Hematopoietic multipotent progenitor cell treated with erythropoietin and hydrocortisone succinate and interleukin-3 and kit ligand, for 17 days (in vitro differentiated cells): ENCODE measurements at places on chromosomes 6 and 20.

DNA sequence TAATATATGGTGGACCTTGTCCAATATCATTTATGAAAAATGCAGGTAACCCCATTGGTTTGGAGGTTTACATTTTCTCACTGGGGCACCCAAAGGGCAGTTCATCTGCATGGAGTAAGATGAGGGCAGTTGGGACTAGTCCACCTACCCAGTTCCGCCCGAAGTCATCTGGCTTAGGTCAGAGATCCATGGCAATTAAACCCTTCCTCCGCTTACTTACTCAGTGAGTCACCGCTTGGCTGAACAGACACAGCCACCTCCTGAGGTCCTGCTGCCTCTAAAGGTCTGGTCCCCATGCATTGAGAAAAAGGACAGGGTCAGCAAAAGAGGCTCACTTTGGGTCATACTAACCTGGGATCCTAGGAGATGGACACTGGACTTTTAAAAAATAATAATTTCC lies 102.9 kb upstream of the PRL start:
- no peak for DNase-seq

DNA sequence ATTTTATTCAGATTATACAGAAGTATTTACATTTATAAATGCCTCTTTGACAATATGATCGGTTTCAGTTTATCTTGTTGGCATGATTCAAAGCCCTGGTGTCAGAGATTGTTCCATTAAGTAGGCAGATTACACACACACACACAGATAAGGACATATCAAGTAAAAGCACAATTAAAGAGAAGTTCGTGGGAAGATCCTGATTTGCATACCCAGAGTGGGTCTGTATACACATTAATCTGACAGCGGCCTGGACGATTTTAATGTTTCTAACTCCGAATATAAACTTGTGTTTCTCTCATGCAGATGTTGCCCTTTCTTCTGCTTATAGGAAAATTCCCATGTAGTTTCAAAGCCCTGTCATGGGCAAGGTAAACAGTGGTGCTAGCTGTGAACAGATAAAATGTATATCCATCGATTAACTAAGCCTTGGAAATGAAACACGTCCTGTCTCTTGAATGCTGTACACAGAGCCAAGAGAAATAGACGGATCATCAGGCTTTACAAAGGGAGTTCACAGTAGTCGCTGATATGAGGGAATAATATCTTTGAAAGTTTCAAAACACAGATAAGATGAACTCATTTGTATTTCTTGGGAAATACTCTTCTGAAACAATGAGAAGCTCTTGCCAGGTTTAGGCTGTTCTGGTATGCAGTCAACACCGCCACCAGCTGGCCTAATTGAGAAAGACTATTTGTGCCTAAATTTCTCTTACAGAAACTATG lies 108.2 kb upstream of the GMDS start:
- peak; percentile 37 for DNase-seq

- no peak for DNase-seq
These were observed 51.9 kb downstream of the SCAF8 start for GRCh38 chr6:154785075-154785474.

- DNase-seq = no peak
These were observed 48.0 kb upstream of the BCAS1 start for GRCh38 chr20:54118220-54119001.

GRCh38 chr6:154210678-154211077 lies 145.9 kb downstream of the IPCEF1 start:
- no peak for DNase-seq
